Stimulated activated CD4-positive, alpha-beta T cell treated with anti-CD3 and anti-CD28 coated beads, Interleukin-15, amount 100 ng/mL, for 48 hours (primary cell): ENCODE measurements at places on chromosomes 2 and 18.

GRCh38 chr2:231343006-231343710, 52.4 kb upstream of the B3GNT7 start:
- no peak for DNase-seq

DNA sequence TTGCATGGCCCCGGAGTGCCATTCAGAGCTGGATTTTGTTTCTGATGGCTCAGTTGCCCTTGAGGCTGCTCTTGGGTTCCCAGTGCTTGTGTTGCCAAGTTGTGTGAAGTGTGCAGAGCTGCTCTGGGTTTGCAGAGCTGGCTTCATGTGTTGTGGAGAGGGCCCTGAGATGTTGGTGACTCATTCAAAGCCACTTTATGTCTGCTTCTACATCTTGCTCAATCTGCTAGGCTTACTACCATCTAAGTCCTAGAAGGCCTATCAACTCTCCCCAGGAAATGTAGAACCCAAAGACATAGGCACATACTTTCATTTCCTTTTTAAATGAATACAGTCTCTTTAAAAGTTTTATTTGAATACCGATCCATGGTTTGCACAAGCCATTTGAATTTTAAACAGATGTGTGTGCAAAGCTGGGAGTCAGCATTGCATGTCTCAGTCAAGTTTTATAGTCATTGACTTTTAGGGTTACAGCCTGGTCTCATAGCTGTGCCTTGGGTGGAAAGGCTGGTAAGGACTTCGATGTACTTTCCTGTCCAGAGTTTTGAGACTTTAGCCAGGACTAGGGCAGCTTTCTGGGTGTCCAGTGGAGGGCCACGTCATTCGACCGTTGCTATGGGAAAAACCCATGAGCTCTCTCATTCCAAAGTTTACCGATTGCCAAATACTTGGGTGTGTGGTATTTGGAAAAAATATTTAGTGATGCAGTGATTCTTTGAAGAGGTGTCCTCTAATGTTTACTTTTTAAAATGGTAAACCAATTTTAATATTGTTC, 105.0 kb downstream of the LTBP1 start:
- DNase-seq: no peak

- no peak for DNase-seq
These were observed 202.7 kb downstream of the AGPS start for GRCh38 chr2:177595126-177595845.

GRCh38 chr2:20516291-20516645, 69.4 kb downstream of the RHOB start:
- DNase-seq: no peak

DNA sequence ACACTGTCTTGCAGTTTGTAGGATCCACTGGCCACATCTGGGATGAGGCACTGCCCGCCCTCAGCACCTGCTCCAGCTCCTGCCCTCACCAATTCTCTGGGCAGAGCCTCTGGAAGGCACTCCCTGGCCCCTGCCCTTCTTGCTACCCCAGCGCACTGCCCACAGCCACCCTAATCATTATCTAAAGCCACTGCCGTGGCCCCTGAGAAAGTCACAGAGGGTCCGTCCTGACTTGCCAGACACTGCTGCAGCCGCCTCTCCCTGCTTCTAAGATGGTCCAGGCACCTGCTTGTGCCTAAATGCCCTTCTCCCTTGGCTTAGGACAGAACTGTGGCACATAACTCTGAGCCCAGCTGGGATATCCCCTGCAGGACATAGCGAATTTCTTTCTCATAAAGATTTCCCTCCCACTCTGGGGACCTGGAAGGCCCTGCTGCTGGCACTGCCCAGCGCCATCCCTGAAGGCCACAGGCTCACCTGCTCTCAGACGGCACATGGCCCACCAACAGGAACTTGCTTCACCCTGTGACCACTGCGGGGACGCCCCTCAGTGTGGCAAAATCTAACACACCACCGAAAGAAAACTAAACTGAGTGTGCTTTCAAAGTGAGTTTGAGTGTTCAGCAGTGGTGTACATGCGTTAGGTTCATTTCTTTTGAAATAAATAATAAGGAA, 244.9 kb downstream of the HDAC4 start:
- no peak for DNase-seq

GRCh38 chr2:1698188-1698945, 45.9 kb downstream of the PXDN start:
- no peak for DNase-seq

DNA sequence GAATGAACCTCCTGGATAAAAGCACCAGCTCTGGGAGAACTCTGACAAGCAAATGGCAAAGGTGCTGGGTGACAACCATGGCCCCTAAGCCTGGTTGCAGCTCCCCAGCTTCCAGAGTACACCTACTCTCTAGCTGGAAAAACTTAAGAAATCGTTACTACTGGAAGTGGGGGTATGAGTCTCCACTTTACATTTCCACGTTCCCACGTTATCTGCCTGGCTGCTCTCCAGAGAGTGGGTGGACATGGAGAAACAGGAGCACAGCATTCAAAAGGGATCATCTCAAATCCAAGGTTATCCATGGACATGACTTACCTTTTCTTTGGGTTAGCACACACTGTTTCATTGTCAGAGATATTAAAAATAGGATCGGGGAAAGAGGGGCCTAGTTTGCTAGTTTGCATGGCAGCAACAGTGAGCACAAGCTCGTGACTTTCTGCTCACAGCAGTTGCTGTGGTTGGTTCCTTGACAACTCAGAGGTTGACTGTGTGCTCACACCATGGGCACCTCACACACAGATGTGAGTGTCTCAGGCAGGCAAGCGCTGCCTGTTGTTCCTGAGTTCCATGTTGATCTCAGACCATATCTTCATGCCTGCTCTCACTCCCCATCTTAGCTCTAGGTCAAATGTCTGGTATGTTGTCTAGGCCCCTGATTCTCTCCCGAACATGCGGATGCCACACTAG, 32.5 kb downstream of the PTPN18 start:
- no peak for DNase-seq

GRCh38 chr18:3840766-3841165, 390.8 kb downstream of the TGIF1 start:
- DNase-seq: no peak

GRCh38 chr2:24712296-24712695, 80.9 kb downstream of the PTRHD1 start:
- DNase-seq: no peak

GRCh38 chr2:74843899-74844298, 10.0 kb downstream of the HK2 start:
- peak; percentile 23 for DNase-seq

DNA sequence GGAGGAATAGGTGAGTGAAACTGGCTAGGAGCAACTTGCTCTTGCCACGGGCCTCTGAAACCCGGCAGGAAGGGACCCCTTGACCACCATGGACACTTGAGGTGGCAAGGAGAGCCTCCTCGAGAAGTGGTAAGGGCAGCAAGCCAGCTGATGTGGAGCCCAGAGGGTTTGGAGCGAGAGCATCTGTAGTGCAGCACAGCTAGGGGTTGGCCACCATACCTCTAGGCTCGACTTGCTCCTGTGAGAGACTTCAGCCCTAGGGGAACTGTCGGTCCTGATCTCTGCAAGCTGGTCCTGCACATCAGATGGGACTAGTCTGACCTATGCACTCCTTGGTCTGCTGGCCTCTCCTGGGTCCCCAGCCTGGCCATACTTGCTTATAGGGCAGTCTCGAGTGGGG, 158.4 kb downstream of the CCDC178 start:
- DNase-seq: no peak

DNA sequence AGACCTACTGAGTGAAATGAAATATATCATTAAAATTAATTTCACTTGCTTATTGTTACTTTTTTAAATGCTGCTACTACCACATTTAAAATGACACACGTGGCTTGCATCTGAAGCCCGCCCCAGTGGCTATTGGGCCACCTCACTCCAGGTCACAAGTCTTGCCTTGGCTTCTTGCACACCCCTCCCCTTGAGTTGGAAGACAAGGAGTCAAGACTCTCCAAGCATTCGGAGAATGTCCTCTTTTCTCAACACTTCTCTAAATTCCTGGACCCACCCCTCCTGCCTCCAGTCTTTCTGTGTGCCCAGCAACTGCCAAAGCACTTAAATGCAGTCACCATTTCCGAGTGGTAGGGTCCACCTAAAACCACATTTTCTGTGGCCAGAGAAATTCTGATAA, 73.4 kb downstream of the ZBTB7C start:
- no peak for DNase-seq

- DNase-seq: no peak
These were observed 42.1 kb upstream of the MRPL19 start for GRCh38 chr2:75604484-75604883.

DNA sequence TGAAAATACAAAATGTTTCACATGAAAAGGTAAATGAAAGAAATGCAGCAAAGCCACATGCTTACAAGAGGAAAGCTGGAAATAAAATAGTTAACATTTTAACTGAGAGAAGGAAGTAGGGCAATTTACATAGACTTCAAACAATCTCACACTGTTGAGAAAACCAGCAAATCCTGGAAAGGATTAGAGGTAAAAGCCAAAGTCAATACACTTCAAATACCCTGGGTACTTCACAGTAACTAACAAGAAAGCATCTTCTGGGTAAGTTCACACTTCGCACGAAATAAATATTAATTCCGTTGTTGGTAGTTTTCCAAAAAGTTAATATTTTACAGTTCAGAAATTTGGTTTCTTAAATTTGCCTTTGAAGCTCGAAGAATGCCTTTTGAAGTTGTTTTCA, 3.5 kb upstream of the ERICH2 start:
- DNase-seq: no peak

DNA sequence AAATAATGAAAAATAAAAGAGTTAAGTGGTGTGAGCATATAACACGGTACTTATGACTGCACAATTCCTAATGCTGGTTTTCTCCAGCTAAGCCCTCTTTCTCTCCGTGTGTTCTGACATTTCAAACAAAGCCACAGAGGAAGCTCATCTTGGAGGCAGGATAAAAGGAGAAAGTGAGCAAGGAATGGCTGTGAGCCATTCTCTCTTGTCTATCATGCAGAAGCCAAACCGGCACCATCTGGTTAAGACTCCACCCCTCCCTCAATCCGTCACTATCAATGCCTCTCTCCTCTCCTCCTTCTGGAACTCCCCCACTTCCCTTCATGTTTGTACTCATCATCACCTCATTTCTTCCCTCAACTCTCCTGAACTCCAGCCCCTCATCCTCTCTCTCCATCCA, 210.4 kb downstream of the TMEM163 start:
- DNase-seq: no peak

- DNase-seq: no peak
These were observed 104.7 kb downstream of the MYT1L start for GRCh38 chr2:2226326-2226725.

- DNase-seq: no peak
These were observed 3.1 kb downstream of the KCNE4 start for GRCh38 chr2:223055140-223055539.

GRCh38 chr2:145769011-145769716, 1249.2 kb upstream of the ZEB2 start:
- no peak for DNase-seq

DNA sequence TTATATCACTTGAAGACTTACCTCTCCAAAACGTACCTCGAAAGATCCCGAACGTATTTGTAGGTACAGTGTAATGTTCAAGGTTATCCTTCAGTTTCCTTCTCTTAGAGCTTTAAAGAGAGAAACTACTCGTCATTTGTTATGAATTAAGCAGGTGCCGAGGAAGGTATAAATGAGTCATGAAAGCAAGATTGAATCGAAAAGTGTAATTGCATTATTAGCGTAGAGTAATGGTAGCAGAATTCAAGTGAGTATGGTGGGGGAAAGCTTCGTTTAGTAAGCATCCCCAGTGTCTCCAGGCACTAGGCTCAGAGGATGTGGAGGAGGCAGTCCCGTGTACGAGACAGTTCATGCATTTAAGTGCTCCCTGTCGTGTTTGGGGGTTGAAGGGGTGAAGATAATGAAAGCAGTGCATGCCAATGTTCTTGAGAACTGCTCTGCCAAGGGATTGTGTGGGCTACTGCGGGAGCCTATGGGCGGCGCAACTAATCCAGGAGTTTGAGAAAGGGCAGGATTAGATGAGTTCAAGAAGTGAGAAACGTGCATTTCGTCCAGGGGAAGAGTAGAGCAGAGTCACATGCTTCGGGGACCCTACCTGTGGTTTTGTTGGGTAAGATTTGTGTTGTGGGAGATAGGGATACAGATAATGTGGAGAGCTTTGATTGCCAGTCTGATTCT, 858 bp downstream of the POLR1B start:
- DNase-seq: no peak

GRCh38 chr2:176936410-176936809, 276.2 kb upstream of the HNRNPA3 start:
- DNase-seq: no peak

- DNase-seq: no peak
These were observed 405.1 kb downstream of the GPD2 start for GRCh38 chr2:156841321-156841720.

- no peak for DNase-seq
These were observed 1024.4 kb upstream of the LRRTM1 start for GRCh38 chr2:81328968-81329367.

DNA sequence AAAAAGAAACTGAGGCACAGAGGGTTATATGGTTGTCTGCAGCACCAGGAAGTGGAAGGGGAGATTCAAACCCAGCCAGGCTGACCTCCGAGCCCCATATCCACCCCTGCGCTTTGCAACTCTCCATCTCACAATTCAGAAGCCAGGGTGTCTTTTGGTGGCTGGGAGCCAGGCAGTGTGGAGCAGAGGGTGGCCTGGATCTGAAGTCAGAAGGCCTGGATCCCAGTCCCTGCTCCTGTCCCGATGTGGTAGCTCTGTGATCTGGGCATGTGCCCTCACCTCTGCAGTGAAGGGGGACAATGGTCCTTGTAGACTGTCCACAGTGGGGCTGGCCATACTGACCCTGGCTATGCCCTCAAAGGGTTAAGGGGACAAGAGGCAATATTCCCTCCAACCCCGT, 57.0 kb downstream of the CIB4 start:
- DNase-seq: no peak

- DNase-seq: no peak
These were observed 587.0 kb upstream of the DSEL start for GRCh38 chr18:68103561-68103960.

GRCh38 chr2:210474776-210475175, 1.8 kb downstream of the LANCL1 start:
- DNase-seq: no peak

DNA sequence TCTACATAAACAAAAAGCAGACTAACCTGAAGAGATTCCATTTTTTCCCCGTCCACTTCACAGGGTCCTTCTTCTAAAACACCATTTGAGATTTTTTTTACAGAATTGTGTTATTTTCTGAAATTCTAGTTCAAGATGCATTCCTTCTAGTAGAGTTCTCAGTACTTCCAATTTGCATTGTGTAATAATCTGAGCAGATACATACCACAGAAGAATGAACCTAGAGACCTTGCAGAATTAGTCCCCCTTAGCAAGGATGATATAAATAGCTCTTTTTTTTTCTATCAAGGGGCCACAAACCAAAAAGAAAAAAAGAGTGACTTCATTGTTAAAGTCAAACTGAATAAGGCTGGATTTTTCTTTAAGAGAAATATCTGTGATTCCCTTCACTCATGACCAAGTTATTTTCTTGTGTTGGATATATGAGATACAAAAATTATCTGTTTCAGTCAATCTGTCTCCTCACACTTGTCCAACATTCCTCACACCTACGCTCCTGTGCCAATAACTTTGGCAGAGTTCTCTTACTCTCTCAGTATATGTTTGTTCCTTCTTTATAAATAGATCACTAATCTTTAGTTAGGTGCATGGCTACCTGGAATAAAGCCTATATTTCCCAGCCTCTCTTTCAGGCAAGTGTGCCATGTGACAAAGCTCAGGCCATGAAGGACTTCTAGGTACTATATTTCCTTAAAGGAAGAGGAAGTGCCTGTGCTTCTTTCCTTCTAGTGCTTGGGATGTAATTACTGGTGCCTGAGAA, 183.5 kb downstream of the ZNF385B start:
- no peak for DNase-seq
